ENCODE measurements at places on chromosomes 6 and 20. TPM values are rescaled to one million over a fixed set of nuclear protein-coding genes. Genes with fewer than 3 reads are reported as not detected.

The SAMD5 gene
- 1.4 TPM for total RNA-seq

The OR2J3 gene
- not detected for total RNA-seq

The TGM3 gene
- total RNA-seq, result 16.7 TPM

The RIPOR3 gene
- 1.6 TPM for total RNA-seq

The C20orf202 gene
- under 0.01 TPM for total RNA-seq

Data from nasal cavity respiratory epithelium epithelial cell of viscerocranial mucosa (primary cell).